ENCODE measurements at places on chromosomes 11 and 22.
A peak's percentile ranks its signal among the peaks of the same experiment; 100 is the strongest.

DNA sequence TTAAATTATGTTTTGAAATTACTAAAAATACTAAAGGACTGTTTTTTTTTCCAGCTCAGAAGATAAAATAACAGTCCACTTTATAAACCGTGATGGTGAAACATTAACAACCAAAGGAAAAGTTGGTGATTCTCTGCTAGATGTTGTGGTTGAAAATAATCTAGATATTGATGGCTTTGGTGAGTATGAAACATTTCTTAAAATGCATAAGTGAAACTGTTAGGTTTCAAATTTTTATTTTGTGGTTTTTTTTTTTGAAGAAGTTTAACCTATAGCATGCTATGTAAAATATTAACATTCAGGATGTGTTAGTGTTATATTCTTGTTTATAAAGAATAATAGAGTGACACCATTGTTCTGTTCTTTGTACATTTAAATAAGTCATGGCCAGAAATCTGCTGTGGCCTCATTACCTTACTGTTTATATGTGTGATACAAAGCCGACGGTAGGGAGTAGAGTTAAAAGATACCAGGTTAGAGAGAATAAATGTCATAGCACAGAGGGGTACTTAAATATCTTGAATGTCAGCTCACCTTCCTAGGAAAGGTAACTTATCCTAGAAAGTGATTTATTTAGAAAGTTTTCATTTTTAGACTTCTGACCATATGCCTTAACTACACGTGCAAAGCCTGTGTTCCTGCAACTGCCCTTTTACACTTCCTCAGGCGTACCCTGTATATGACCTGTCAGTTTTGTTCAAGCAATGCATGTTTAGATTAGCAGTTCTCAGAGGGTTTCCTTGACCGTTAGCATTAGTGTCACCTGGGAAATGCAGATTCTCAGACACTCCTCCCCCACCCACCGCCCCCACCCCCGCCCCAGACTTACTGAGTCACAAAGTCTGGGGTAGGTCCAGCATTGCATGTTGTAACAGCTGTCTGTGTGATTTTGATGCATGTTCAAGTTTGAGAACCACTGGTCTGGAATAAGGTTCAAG lies 6.3 kb downstream of the FDX1 start:
- no peak for DNase-seq

DNA sequence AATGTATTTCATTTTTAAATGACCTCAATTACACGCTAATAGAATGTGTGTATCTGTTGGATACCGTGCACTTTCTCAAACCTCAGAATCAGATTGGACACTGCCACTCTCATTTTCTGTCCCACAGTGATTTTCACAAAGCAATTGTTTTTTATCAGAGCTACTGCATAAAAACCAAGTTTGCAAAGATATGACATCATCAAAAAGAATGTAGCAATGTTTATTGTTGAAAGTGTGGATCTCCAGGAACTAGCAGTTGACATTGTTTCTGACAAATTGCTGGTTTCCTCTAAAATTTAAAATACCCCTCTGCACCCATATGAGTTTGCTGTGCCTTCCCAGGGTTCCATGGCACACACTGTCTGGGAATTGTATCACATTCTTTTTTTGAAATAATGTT lies 362.7 kb upstream of the DDI1 start:
- DNase-seq: no peak

DNA sequence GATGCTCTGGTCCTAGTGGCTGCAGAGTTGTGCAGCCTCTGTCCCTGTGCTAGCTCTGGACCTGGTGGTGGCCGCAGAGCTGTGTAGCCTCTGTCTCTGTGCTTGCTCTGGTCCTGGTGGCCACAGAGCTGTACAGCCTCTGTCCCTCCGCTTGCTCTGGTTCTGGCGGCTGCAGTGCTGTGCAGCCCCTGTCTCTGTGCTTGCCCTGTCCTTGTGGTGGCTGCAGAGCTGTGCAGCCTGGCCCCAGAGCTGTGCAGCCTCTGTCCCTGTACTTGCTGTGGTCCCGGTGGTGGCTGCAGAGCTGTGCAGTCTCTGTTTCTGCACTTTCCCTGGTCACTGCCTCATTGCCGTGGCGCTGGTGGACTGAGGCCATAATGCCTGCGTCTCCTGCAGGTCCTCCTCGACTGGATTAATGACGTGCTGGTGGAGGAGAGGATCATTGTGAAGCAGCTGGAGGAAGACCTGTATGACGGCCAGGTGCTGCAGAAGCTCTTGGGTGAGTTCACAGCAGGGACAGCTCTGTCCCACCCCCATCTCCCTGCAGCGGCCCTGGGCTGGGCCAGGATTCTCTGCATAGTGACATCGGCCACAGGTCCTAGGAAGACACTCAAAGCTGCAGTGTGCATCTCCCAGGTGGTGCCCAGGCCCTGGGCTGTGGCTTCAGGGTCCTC lies 61.9 kb upstream of the PARVG start:
- no peak for DNase-seq

GRCh38 chr11:86488553-86488952 lies 113.9 kb downstream of the CCDC81 start:
- no peak for DNase-seq

DNA sequence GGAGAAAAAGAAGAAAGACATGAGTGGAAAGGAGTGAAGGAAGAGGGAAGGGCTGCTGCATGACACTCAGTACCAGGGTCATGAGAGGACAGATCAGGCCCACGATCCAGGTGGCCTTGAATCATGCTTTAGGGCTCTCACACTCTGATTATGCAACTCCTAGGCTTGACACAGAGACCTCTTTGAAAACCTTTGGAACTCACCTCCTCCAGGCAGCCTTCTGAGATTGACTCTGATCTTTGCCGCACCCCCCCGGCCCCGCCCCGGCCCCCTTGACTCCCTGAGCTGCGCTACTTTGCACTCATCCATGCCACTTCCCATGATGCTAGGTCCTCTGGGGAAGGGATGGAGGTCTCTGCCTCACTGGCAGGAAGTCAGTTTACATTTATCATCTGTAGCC lies 10.7 kb downstream of the PTPN5 start:
- DNase-seq: no peak

DNA sequence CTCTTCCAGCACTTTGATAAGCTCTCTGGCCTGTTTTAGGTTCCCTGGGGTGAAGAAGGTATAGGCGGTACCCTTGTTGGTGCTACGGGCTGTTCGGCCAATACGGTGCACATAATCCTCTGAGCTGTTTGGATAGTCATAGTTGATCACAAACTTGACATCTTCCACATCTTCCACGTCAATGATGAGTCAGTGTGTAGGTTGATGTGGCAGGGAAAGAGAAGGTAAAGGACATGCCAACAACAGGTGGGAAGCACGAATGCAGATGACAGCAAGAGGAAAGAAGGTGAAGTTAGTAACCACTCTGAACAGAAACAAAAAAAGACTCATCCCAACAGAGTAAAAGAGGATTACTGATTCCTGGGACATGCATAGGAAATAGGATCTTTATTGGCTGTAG lies 18.2 kb downstream of the DDX17 start:
- no peak for DNase-seq

- no peak for DNase-seq
Measured at GRCh38 chr22:21593406-21594232, 26.1 kb downstream of the UBE2L3 start.

- DNase-seq: peak; percentile 24
Measured at GRCh38 chr11:2270322-2271076, at the start of gene ASCL2. Gene ASCL2, minus strand, starts transcription at chr11:2270588. Its CDS starts 256 bp downstream, at chr11:2270332.

DNA sequence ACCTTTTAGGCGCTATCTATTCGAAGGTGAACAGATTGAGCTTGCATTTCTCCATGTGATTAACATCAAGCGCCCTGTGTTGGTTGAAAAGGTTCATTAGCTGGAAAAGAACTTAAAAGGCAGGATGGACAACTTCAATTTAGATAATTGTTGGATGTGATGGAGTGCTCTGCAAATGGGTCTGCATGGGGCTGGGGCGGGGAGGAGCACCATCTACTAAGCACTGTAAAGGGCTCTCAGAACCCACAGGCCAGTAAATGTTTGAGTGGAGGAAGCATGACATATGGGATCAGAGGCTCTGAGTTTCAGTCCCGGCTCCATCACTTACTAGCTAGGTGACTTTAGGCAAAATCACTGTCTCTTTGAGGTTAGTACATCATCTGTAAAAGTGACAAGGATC lies 28.2 kb downstream of the ARL14EP start:
- DNase-seq: no peak

GRCh38 chr11:46431211-46431610 lies 39.6 kb upstream of the CHRM4 start:
- no peak for DNase-seq

Data from activated naive CD4-positive, alpha-beta T cell treated with Interleukin-2 at 50 U/mL for 16 hours (primary cell).